ENCODE measurements at places on chromosomes 6 and 20. TPM values are rescaled to one million over a fixed set of nuclear protein-coding genes. Genes with fewer than 3 reads are reported as not detected.

Gene HLA-DQA1
- not detected for total RNA-seq

Gene ENPP5
- 0.17 TPM for total RNA-seq

Gene ID4
- total RNA-seq, result 3.8 TPM

Gene PNLDC1
- not detected for total RNA-seq

Gene PBOV1
- not detected for total RNA-seq
